Left lung (tissue), 14 donors: ENCODE measurements at places on chromosomes 11 and 22. TPM values are rescaled to one million over a fixed set of nuclear protein-coding genes. Genes with fewer than 3 reads are reported as not detected.

TH gene
- total RNA-seq = 0.18 TPM

TEAD1 gene
- 58.1 TPM for total RNA-seq

UPK3A gene
- total RNA-seq = not detected

OR5T2 gene
- not detected for total RNA-seq

HMGXB4 gene
- total RNA-seq = 19.8 TPM

USP35 gene
- total RNA-seq = 7.4 TPM

DNA sequence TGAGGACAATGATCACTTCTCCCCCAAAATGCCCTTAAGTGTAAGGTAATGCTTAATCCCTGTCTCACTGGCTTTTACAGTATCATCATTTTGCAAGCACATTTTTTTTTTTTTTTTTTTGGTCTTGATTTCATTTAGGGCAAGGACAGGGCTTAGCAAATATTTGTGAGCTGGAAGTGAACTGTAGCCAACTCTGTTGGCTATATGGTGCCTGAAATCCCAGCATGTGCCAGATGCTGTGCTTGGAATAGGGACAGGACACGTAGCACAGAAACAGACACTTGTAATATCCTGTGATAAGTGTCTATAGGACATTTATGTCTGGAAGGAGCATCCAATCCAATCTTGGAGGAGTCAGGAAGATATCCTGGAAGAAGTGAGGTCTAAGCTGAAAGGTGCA, 198.3 kb downstream of the NAV2 start:
- H3K4me3 ChIP-seq = no peak overlapping the region
- peaks cover 9% of the 10 kb centered on the region for H3K4me1 ChIP-seq
- DNase-seq = no peak
- H3K27me3 ChIP-seq = no peaks in the 10 kb centered on the region

DNA sequence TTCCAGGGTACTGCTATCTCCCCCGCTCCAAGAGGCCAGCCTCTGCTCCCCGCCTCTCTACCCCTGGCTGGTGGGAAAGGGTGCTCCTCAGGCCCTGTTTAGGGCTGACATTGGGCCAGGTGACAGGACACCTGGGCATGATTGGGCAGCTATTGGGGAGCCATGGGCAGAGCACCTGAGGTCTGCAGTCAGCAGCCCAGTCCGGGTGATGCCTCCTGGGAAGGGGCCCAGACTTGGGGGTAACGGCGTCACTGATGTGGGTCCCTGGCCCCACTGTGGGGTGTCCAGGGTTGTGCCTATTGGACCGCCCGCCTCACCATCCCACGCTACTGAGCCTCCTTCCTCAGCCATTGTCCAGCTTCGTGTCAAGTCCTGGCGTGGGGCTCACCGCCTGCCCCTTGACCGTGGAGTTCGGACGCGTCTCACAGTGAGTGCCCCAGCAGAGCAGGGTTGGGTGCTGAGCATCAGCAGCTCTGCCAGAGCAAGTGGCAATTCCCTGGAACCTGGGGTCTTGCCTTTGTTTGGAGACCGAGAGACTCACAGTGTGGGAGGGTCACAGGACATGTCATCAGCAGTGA, 2.8 kb upstream of the GATD1 start:
- peaks cover 4% of the 10 kb centered on the region for H3K36me3 ChIP-seq
- no peaks in the 10 kb centered on the region for H3K27me3 ChIP-seq
- H3K4me3 ChIP-seq = no peak overlapping the region
- H3K27ac ChIP-seq = no peak overlapping the region
- peaks cover 45% of the 10 kb centered on the region for H3K4me1 ChIP-seq

DNA sequence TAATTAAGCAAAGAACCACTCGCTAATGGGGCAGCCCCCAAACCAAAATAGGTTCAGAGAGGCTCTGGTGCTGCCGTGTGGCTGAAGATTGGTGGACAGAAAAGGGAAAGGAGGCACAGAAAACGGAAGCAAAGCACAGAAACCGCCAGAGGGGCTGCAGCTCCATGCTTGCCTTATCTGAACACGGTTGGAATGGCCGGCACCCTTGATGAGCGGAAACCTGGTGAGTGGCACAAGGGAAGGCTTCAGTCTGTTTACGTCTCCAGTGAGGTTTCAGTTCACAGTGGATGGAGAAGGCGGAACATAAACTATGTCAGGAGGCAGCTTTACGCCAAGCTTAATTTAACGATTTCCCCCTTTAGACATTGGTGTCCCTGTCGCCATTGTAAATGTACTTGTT, 5.2 kb upstream of the PRR33 start:
- no peaks in the 10 kb centered on the region for H3K4me1 ChIP-seq
- no peak overlapping the region for H3K27ac ChIP-seq
- no peak overlapping the region for H3K4me3 ChIP-seq
- H3K36me3 ChIP-seq = no peaks in the 10 kb centered on the region

GRCh38 chr11:35085531-35086165, 53.3 kb upstream of the CD44 start:
- no peak for DNase-seq
- peaks cover 48% of the 10 kb centered on the region for H3K4me1 ChIP-seq
- H3K27ac ChIP-seq = no peak overlapping the region
- no peak overlapping the region for H3K4me3 ChIP-seq
- no peaks in the 10 kb centered on the region for H3K36me3 ChIP-seq

DNA sequence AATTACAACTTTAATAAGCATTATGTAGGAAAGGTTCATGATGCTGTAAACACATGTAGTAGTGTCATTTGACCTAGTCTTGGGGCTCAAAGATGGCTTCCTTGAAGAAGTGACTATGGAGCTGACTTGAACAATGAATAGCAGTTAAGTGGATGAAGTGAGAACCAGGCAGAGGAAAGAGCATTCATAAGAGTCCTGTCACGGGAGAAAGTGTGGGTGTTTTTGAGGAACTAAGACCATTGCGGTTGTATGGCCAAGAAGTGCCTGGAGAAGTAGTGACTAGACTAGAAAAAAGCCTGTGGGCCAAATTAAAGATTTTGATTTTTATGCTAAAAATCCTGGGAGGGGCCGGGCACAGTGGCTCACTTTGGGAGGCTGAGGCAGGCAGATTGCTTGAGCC, 7.2 kb upstream of the IL18BP start:
- no peaks in the 10 kb centered on the region for H3K27me3 ChIP-seq
- peaks cover 8% of the 10 kb centered on the region for H3K4me1 ChIP-seq
- no peak for DNase-seq
- no peak overlapping the region for H3K4me3 ChIP-seq
- H3K27ac ChIP-seq = peak overlapping the region; percentile 51
